ENCODE measurements at places on chromosomes 7 and 10. TPM values are rescaled to one million over a fixed set of nuclear protein-coding genes. Genes with fewer than 3 reads are reported as not detected.

Gene NOS3
- 3.7 TPM for total RNA-seq

Gene GPRIN2
- total RNA-seq = not detected

Gene CLEC5A
- not detected for total RNA-seq

Gene BMPER
- 5.9 TPM for total RNA-seq

Gene FAM25G
- total RNA-seq = not detected

Gene DGKB
- total RNA-seq = not detected

Gene OR2A12
- not detected for total RNA-seq

Gene MSMB
- not detected for total RNA-seq

Gene DRGX
- total RNA-seq = not detected

Gene SPAM1
- total RNA-seq = not detected

Gene SAP25
- total RNA-seq = not detected

Gene INMT
- 3.5 TPM for total RNA-seq

Gene LIPM
- total RNA-seq = not detected

Gene NYAP1
- total RNA-seq = 0.13 TPM

Gene PAX2
- total RNA-seq = not detected

Gene MCM10
- 5.2 TPM for total RNA-seq

Gene ANKRD30A
- total RNA-seq = not detected

Gene UCN3
- total RNA-seq = not detected

Gene EPDR1
- total RNA-seq = 51.2 TPM

Gene CLRN3
- total RNA-seq = not detected

Gene TRIM74
- 0.06 TPM for total RNA-seq

Gene FAS
- 92.9 TPM for total RNA-seq

Gene CRPPA
- 2.7 TPM for total RNA-seq

Gene EIF5AL1
- total RNA-seq = 0.53 TPM

Gene LAMB4
- total RNA-seq = 0.13 TPM

All from aortic smooth muscle cell (primary cell).